OCI-LY7 (cell line): ENCODE measurements at places on chromosomes 7 and 10.
A peak's percentile ranks its signal among the peaks of the same experiment; 100 is the strongest.

DNA sequence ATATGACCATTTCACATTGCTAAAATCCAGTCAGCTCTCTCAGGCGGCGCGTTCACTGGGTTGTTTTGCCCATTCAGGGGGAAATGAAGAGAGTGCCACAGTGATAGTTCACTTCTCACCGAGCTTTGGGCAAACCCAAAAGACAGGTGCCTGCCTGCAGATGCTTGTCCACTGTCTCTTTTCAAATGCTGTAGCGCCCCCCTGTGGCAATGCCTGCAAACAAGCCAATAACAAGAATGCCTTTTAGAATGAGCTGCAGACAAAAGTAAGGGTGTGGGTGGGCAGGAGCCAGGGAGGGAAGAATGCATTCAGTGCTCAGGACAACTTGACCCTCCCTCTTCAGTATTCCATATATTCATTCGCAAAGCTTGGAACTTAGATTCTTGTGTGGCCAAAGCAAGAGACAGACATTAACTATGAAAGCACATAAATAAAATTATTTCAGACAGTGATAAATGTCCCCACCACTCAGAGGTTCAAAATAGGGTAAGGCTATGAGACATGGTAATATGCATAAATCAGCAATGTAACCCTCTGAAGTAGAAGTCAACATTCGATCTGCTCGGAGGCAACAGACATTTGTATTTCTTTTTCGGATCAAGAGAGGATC lies 86.9 kb downstream of the JAZF1 start:
- DNase-seq = peak; percentile 47

DNA sequence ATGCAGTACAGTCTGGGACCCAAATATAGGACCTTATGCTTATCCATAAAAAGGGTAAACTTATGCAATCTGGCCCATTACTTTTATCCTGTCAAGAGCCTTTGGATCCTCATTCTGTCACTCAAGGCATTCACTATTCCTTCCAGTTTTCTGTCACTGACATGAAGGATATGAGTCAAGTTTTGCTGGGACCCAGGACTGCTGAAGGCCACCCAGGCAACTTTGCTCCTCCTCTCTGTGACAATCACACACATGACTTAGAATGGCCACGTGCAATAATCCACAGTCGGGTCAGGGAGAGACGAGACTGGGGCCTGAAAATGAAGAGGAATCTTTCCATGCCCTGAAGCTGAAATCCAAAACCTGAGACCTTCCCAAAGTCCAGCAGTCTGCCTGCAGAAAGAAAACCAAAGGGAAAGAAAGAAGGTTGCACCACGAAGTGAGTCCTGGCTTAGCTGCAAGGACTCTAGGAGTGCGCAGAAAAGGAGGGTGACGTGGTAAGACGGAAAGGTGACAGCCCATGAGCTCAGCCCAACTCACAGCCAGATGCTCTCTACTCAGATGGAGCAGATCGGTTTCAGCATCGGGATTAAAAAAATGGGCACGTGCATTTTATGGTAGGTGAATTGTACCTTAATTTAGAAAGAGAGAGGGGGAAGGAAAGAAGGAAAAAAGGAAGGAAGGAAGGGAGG lies 67.2 kb downstream of the VOPP1 start:
- DNase-seq = no peak

DNA sequence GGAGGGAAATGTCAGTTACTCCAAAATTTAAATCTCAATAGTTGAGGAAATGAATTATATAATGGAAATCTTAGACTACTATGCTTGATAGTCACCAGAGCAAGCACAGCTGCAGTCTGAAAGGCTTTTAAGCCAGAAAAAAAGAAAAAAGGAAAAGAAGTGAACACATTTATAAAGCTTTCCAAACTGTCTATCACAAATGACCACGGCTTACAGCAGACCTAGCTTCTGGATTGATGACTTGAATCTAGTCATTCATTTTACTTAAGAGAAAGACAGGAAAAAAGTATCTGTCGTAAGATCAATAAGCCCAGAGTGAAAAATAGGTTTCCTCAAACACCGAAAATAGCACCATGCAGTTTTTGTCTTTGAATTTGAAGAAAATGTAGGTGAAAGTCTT lies 67.9 kb upstream of the OGDHL start:
- no peak for DNase-seq

- peak; percentile 1 for DNase-seq
Measured at GRCh38 chr7:110090110-110090820, 1000.7 kb upstream of the LRRN3 start.

- no peak for DNase-seq
Measured at GRCh38 chr10:69643779-69644657, 14.0 kb downstream of the FAM241B start.

DNA sequence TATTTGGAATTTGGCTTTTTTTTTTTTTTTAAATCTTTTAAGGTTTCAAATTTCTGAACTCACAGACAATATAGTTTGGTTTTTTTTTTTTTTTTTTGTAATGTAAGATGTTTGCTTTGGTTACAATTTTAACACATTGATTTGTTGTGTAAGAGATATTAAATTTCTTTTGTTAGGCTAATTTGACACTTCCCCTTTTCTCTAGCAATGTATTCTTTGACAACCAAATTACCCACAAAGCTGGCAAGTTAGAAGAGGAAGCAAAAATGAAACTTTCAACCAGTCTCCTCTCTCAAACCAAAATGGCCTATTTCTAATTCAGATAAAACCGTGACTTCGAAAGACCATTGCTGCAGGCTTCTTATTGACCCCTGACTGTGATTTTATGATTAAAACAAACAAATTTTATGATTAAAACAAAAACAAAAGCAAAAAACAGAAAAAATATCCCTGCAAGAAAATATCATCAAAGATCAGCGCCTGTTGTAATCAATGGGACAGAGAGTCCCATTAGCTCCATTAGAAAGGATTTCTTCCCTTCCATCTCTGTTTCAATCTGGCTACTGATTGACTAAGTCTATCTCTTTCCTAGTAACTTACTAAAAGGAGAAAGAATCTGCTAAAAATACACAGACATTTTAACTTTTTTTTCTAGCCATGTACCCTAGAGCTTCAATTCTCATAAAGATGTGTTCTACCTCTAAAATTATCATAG lies 489.2 kb downstream of the MDFIC start:
- DNase-seq = peak; percentile 4

- no peak for DNase-seq
Measured at GRCh38 chr7:70907259-70908247, 224.4 kb upstream of the GALNT17 start.

DNA sequence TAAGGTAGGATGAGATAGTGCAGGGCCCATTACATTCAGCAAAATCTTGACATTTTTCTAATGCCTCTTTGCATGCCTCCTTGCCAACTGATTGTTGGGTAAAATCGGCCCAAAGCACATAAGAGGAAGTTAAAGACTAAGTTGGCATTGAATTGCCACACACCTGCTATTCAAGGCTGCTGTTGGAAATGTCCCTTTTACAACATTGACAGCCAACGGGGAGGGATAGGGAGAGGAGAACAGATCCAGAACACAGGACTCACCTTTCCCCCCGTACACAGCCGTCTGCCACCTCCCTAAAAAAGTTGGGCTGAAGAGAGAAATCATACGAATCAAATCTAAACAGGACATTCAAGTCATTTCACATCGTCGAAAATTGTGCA lies 695 bp downstream of the FAM237B start:
- no peak for DNase-seq

GRCh38 chr10:113739031-113739430 lies 12.5 kb upstream of the PLEKHS1 start:
- no peak for DNase-seq

DNA sequence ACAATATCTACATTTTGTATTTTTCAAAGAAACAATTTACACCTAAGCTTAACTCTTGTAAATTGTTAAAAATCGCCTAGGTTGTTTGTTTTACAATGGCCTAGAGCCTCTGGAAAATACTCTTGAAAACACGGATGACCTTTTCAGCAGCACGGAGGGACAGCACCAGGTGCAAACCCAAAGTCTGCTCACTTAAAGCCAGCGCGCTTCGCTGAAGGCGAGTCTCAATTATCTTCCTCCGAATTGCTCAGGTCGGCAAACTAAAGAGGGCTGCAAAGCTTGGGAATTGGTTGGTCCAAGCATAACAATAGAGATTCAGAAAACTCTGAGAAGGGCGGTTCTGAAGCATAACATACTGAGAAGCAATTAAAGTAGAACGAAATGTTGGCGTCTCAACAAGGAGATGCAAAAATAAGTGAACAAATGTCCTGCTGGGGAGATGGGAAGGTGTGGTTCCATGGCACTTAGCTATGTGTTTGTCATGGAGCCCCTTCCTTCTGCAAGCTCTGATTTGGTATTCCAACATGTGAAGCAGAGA lies 139.9 kb upstream of the PITRM1 start:
- no peak for DNase-seq
